ENCODE measurements at places on chromosomes 11 and 22. TPM values are rescaled to one million over a fixed set of nuclear protein-coding genes. Genes with fewer than 3 reads are reported as not detected.

GRCh38 chr11:1119604-1120146 is 38.1 kb upstream of the MUC5AC start:
- H3K27me3 ChIP-seq = peaks cover 78% of the 10 kb centered on the region
- H3K4me1 ChIP-seq = no peaks in the 10 kb centered on the region
- no peak overlapping the region for H3K4me3 ChIP-seq
- ATAC-seq = no peak
- H3K27ac ChIP-seq = no peak overlapping the region

Gene OVCH2
- not detected for total RNA-seq

DNA sequence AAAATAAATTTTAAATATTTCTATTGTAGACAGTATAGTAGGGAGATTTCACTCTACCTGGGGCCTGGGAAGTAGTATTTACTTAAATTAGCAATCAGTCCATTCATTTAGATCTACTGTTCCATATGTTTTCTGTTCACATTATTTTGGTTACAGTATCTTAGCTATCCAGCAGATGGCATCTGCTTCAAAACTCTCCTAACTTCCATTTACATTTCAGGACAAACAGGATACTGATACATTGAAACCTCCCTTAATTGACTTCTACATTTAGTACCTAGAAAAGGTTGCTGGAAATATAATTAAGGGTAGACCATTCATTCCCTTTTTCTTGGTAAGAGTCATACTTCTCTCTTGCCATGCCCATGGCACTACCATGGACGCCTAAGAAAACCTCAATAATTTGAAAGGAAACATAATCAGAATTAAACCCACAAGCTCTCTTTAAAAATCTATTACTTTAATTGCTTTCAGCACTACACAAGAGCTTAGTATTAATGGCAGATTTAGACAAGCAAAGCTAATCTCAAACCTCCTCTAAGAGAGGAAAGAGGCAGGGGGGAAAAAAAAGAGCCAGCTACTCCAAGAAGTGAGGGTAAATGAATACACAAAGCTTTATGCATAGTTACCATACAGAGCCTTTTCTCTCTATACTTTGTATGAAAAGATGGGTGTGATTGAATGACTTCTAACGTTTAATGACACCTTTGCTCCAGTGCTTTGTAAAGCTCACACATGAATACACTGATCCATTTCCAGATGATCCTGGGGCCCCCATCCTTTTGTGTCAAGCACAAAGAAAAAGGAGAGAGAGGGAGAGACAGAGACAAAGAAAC is 131.2 kb upstream of the MTMR2 start:
- no peaks in the 10 kb centered on the region for H3K27me3 ChIP-seq
- no peak for ATAC-seq
- H3K27ac ChIP-seq = peak overlapping the region; percentile 53
- H3K4me1 ChIP-seq = peaks cover 17% of the 10 kb centered on the region

Gene KCNK4
- not detected for total RNA-seq

- H3K27me3 ChIP-seq = no peaks in the 10 kb centered on the region
- peak; percentile 95 for ATAC-seq
- H3K36me3 ChIP-seq = no peaks in the 10 kb centered on the region
- H3K4me3 ChIP-seq = no peak overlapping the region
Measured at GRCh38 chr11:69497221-69497787, 15.8 kb downstream of the LINC01488 start.

DNA sequence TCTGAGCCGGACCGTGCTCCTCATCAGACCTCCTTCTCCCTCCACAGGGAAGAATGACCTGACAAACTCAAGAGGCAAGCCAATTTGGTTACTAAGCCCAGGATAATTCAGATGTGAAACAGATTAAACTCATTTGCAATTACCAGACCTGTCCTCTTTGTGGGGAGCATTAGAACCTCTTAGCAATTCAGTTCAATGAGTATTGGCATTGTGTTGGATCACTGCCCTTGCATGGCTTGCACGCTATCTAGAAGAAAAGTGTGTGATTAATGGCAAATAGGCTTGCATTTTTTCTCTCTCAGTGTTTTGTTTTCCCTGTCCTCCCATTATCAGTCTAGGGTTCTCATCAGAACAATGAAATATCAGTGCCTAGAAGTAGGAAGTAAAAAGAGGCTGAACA is 365.6 kb downstream of the OPCML start:
- no peak for ATAC-seq
- H3K36me3 ChIP-seq = no peaks in the 10 kb centered on the region
- H3K27me3 ChIP-seq = peaks cover 22% of the 10 kb centered on the region
- no peak overlapping the region for H3K27ac ChIP-seq
- H3K4me3 ChIP-seq = no peak overlapping the region
- no peaks in the 10 kb centered on the region for H3K4me1 ChIP-seq

- peak; percentile 11 for ATAC-seq
- H3K27ac ChIP-seq = peak overlapping the region; percentile 99
- H3K36me3 ChIP-seq = no peaks in the 10 kb centered on the region
- no peaks in the 10 kb centered on the region for H3K27me3 ChIP-seq
Measured at GRCh38 chr11:32894149-32894827, 1.7 kb downstream of the QSER1 start.

GRCh38 chr11:62671236-62671607 is 251 bp upstream of the UQCC3 start:
- H3K27me3 ChIP-seq = no peaks in the 10 kb centered on the region
- peak; percentile 45 for ATAC-seq
- H3K36me3 ChIP-seq = no peaks in the 10 kb centered on the region
- peak overlapping the region; percentile 89 for H3K27ac ChIP-seq
- H3K4me3 ChIP-seq = peak overlapping the region; percentile 80

DNA sequence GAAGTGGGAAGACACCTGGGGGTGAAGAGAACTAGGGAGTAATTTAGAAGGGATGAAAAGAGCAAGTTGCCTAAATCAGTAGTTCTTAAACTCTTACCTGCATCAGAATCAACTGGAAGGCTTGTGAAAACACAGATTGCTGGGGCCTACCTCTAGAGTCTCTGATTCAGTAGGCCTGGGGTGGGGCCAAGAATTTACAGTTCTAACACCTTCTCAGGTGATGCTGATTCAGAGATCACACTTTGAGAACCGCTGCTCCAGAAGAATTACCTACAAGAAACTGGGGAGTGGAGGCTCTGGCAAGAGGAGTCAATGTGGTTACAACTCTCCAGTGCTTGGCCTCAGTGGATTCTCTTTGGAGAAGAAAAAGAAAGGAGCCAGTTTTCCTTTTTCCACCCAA is 128.7 kb downstream of the C11orf58 start:
- H3K4me3 ChIP-seq = no peak overlapping the region
- no peaks in the 10 kb centered on the region for H3K4me1 ChIP-seq
- ATAC-seq = no peak
- no peaks in the 10 kb centered on the region for H3K27me3 ChIP-seq

DNA sequence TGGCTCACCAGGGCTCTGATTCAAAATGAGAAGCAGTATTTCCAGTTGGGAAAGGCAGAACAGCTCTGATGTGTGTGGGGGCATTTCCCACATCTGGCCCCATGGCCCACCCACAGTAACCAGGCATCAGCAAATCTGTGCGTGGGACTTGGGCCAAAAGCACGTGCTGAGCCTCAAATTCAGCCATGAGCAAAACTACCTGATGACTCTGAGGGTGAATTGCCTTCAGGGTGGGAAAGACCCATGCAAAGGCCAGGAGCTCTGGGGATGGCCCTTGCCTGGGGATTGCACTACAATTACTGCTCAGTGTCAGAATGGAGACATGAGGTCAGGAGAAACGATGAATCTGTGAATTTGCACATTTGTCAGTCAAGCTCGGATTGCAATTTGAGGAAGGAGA is 20.9 kb downstream of the TP53AIP1 start:
- no peaks in the 10 kb centered on the region for H3K4me1 ChIP-seq
- no peak overlapping the region for H3K4me3 ChIP-seq
- H3K27ac ChIP-seq = no peak overlapping the region
- no peak for ATAC-seq
- H3K27me3 ChIP-seq = peaks cover 7% of the 10 kb centered on the region

DNA sequence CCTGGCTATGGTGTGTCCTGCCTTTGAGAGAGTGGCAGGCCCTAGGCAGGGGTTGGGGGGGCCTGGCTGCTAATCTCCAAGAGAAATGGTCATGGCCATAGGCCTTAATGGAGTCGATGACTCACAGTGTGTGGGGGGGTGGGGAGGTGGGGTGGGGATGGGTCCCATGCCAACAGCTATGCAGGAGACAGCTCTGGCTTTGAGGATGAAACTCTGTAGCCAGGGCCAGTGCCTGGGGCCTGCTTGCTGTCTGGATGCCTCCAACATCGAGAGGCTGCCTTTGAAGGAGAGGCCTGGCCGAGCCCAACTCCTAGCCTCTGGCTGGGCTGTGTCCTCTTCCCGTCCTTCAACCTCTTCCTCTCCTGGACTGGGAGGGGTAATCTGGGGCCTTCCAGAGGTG is 23.9 kb upstream of the TSPAN18 start:
- no peak overlapping the region for H3K27ac ChIP-seq
- no peaks in the 10 kb centered on the region for H3K4me1 ChIP-seq
- H3K4me3 ChIP-seq = no peak overlapping the region
- H3K36me3 ChIP-seq = no peaks in the 10 kb centered on the region
- H3K27me3 ChIP-seq = no peaks in the 10 kb centered on the region

Gene EPS8L2
- 20.7 TPM for total RNA-seq

Gene SMIM35
- 0.13 TPM for total RNA-seq
